ENCODE measurements at places on chromosomes 4 and X.

- DNase-seq: no peak
Measured at GRCh38 chr4:46211406-46211805, 87.6 kb upstream of the GABRG1 start.

- DNase-seq: no peak
Measured at GRCh38 chr4:122522944-122523343, 66.4 kb upstream of the IL2 start.

DNA sequence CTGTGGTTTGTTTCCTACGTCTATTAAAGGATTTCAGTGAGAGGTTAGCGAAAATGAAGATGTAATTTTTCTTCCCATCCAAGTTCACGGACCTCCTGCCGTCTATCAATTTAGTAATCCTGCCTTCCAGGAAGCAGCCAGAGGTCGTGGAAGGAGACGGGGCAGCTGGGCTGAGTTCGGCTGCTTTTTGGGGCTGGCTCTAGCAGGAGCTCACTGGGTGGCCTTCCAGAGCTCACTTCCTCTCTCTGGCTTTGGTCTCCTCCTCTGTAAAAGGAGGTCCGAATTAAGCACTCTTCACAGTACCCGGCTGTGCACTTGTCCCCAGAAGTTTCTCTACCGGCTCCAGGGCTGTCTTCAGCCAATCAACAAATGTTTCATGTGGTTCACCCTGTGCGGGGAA is 295.4 kb downstream of the BCOR start:
- no peak for DNase-seq

GRCh38 chrX:109281483-109282275 is 200.2 kb downstream of the GUCY2F start:
- peak; percentile 3 for DNase-seq

GRCh38 chrX:51494409-51494808 is 2.0 kb downstream of the NUDT11 start:
- no peak for DNase-seq

DNA sequence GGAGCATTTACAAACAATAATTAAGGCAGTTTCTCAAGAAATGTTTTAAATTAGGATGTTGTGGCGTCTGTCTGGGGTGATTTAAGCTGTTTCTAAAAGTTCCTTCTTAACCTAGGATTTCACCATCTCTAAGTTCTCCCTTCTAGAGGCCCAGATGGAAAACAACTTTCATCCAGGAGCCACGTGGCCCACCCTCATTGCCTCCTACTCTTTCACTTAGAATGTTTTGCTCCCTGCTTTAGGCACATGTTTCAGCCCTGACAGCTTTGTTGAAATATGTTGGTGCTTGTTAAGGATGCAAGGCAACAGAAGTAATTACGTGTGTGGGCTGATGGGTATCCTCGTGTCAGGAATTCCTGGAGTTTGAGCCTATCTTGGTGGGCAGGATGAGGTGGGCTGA is 131.3 kb downstream of the GUCY2F start:
- peak; percentile 47 for DNase-seq

- DNase-seq: no peak
Measured at GRCh38 chrX:87813566-87813965, 296.0 kb downstream of the KLHL4 start.

- DNase-seq: no peak
Measured at GRCh38 chr4:39166177-39166576, 16.2 kb upstream of the WDR19 start.

- peak; percentile 49 for DNase-seq
Measured at GRCh38 chr4:10006601-10007435, 14.5 kb downstream of the SLC2A9 start.

- DNase-seq: peak; percentile 5
Measured at GRCh38 chr4:52103319-52103718, 52.2 kb downstream of the SPATA18 start.

DNA sequence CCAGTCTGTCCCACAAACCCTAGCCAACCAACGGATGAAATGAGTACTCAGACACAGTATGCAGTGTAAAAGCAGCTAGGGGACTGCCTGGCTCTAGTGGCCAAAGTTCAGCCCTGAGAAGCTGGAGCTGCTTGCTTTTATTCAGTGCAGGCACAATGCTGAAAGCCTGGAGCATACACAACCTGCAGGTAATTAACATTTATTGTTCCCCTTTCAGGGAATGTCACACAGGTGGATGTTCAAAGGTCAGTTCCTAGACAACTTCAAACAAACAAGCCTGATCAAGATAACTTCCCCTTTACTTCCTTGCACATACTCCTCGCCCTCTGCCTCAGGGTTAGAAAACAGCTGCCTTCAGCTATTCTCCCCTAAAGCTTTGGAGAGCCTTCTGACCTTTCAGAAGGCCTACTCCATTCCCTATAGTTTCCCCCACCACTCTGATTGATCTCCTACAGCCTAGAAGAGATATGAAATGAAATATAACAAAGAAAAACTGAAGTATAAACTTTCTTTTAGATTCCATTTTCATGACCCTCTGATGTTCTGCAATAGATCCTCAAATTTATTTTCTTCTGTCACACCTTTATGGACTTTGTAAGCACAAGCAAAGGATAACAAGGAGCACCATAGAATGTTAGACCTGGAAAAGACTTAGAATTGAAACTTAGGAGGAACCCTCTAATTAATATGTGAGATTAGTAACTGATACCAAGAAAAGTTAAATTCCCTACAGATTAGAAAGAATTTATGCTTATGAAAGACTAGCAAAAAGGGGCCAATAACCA is 6.8 kb upstream of the DCAF8L1 start:
- DNase-seq: no peak

DNA sequence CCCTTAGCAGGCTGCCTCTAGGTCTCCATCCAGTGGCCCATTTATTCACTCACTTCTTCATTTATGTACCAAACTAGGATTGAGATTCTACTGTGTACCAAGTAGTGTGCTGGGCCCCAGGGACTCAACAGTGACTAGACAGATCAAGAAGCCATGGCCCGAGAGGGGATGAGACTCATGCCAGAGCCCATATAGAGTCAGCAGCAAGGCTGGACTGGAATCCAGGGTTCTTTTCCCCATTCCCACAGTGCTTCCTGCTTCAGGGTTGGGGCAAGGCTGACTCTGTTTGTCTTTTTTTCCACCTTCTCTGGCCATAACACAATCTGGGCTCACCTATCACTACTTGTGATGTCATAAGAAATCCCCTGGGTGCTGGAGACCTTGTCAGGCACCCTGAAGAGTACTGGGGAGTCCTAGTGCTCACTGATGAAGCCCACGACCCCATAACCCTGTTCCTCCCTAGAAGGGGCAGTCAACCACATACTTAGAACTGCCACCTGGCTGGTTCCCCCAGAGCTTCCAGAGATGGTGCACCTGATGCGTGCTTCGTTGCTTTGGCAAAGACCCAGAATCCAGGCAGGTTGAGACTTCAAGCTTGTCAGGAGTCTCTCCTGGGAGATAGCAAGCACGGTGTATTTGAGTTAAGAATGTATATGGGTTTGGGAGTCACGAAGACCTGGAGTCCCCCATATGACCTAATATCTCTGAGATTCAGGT is 6.2 kb downstream of the RTL5 start:
- no peak for DNase-seq

DNA sequence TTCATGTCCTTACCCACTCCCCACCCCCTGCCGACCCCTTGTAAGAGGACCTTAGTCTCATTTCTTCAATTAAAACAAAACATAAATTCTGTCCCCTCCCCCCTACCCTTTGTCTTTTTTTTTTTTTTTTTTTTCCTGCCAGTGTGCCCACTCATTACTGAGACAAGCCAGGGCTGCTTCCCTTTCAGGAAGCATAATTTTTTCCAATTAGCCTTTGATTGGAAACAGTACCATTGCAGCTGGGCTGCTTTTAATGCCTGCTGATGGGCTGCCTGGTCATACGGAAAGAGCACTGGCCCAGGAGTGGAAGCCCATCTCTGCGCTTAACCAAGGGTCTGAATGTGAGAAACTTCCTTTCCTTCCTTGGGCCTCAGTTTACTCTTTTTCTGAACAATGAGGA is 18.6 kb upstream of the CAPN6 start:
- no peak for DNase-seq

- DNase-seq: no peak
Measured at GRCh38 chrX:95884186-95884585, 800.5 kb upstream of the DIAPH2 start.

- DNase-seq: no peak
Measured at GRCh38 chr4:42412251-42412650, 15.0 kb downstream of the SHISA3 start.

DNA sequence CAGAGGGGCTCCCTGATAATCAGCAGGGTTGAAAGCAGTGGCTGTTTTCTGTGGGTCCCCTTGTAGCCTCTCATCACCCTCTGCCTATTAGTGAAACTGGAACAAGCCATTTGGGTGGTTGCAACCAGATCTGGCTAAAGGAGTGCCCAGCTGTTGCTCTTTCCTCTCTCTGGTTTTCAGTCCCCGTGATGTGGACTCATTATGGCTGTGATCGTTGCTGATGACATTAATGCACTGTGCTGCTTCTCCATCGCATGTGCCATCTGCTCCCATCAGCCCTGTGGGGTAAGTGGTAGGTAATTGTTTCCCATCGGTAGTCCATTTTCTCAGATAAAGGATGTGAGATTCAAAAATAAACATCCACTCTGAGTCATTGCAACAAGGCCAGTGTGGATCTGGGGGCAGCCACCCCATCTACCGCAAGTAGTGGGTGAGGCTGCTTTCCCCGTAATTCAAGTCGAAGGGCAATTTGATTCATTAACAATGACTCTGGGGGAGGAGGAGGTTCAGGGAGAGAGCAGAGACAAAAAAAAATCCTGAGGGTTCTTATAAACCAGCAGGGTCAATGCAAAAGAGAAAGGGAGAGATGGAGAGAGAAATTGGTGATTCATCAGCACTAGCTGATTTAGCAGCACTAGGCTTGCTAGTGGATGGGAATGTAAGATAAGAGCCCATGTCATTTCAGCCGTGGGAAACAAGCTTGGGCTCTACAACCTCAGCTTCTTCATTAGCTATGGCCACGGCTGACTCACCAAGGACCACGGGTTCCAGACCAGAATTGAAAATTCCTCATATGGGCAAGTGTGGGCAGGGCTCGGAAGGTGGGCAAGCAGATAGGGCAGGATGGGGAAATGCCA is 357.8 kb downstream of the MID1IP1 start:
- peak; percentile 88 for DNase-seq

DNA sequence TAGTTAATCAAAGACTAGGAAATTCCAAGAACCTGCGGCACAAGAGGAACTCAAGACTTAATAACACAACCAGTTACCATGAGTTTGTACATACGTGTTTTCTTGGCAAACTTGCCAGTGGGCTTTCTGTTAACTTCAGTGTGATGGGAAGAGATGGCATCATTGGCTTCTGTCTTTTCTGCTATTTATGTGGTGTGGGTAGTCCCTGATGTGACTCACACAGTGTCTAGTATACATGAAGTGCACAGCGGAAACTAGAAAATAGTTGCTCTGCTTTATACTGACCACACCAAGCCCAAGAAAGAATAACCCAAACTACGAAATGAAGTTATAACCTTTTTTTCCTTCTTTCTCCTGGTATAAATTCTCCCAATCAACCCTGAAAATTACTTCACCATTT is 24.5 kb downstream of the DAPP1 start:
- no peak for DNase-seq

GRCh38 chrX:36159254-36159653 is 239.7 kb downstream of the CFAP47 start:
- no peak for DNase-seq

DNA sequence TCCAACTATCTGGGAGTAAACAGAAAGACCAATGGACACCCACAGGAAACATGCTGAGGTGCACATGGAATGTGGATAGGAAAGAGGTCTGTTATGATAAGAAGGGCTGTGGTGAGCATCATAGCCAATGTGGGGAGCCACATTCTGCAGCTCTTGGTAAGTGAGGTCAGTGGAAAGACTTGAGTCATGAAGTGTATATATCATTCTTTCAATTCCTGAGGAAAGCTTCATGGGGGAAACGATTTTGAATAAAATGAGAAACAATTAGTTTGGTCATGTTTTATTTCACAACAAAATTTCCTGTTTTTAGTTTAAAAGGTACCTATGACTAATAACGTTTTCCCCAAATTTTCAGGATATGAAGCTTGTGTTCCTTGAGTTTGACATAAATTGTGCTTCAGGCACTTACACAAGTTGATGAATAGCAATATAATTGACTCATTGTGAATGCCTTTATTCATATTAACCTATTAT is 41.4 kb upstream of the RASSF6 start:
- DNase-seq: no peak

DNA sequence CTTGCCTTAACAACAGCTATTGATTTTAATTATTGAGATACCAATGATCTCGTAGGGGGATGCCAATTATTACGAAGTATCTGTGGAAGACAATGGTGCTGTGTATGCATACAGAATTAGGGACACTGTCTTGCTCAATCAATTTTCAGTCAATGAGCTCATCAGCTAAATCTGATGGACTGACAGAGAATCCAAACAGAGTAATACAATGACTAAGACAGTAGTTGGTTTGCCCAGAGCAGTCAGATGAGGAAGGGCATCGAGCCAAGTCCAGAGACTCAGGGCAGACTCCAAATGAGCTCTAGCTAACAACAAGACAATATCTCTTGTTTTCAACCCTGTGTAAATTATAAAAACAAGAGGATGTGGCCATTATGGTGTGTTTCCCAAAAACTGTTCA is 14.7 kb upstream of the GSX2 start:
- DNase-seq: peak; percentile 80

DNA sequence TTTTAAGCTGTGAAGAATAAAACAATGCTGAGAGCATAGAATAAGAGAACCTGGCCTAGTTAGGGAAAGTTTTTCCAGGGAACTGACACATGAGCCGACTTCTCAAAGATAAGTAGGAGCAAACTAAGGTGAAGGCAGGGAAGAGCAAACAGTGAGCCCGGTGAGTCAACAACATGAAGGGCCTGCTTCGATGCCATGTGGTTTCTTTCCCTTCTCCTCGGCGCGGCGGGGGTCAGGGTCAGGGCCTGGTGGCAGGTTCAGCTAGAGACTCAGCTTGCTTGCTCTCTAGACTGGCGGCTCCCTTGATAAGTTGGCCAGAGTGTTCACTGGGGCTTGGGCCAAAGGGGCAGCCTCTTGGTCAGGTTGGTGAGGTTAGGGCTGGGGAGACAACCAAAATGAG is 81.1 kb downstream of the DLG3 start:
- DNase-seq: no peak

- DNase-seq: no peak
Measured at GRCh38 chrX:95919605-95920004, 765.0 kb upstream of the DIAPH2 start.

GRCh38 chr4:36533944-36534343 is 252.5 kb downstream of the DTHD1 start:
- DNase-seq: no peak
